Skin of body (tissue), 3 donors: ENCODE measurements at places on chromosomes 3 and 15.
A peak's percentile ranks its signal among the peaks of the same experiment; 100 is the strongest.

DNA sequence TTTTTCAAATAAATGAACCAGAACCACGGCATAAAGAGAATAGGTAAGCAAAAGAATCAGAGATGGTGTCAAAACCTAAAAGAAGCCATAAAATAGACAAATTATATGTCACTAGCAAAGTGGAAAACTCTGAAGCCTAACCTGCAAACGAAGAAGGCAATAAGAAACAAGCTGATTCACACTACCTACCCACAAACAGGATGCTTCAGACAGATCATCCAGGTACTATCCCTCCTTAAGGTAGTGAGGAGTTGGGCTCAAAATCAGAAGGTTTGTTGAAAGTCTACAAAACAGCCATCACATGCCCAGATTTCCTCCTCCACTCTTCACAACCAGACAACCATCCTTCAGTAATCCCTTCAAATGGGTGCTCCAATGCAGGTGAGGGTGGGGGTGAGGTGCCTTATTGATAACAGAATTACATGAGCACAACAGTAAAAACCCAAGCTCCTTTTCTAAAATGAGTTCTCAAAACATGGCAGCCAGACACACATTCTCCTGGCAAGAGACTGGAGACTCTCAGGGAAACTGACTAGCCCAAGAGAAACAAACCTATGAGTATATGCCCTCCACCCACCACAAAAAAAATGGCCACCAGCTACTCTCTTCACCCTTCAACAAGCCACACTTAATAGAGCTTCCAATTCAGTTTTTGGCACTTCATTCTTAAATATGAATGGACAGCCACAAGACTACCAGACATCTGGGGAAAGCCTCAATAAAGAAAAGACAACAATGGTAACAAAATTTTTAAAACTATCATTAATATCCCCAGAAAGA, 6.4 kb downstream of the KPNA1 start:
- no peak for DNase-seq

DNA sequence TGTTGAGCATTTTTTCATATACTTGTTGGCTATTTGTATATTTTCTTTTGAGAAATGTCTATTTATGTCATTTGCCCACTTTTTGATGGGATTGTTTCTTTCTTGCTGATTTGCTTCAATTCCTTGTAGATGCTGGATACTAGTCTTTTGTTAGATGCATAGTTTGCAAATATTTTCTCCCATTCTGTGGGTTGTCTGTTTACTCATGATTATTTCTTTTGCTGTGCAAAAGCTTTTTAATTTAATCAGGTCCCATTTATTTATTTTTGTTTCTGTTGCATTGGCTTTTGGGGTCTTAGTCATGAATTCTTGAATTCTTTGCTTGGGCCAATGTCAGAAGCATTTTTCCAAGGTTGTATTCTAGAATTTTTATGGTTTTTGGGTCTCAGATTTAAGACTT, 251.7 kb downstream of the WNT5A start:
- DNase-seq = no peak

DNA sequence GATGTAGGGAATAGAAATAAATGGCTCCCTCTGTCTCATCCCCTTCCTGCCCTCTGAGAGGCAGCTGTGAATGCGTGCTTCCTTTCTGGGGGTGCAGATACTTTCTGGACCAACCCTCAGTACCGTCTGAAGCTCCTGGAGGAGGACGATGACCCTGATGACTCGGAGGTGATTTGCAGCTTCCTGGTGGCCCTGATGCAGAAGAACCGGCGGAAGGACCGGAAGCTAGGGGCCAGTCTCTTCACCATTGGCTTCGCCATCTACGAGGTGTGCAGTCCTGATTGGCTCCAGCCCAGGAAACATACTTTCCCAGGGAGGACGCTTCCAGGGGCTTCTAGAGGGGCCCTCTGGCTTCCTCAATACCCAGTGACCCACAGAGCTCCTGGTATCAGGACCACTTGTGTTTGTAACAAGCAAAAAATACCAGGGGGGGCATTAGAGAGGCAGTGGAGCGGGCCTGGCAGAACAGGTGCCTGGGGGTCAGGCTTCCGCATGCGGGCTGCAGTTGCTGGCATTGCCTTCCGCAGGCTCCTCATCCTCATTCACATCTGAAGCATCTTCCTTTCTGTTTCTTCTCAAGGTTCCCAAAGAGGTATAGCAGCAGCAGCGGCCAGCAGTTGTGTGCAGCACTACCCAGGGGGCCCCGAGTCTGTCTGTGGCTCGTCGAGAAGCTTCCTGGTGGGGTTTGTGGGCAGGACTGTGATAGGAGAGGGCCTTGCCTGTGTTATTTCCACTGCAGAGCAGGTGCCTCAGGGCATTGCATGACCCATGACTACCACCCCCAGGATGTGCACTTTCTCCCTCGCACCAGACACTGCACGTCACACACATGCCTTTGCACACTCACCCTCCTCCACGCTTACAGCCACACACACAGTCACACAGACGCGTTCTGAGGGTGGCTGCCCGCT, 42.5 kb downstream of the CAPN3 start:
- DNase-seq = no peak

DNA sequence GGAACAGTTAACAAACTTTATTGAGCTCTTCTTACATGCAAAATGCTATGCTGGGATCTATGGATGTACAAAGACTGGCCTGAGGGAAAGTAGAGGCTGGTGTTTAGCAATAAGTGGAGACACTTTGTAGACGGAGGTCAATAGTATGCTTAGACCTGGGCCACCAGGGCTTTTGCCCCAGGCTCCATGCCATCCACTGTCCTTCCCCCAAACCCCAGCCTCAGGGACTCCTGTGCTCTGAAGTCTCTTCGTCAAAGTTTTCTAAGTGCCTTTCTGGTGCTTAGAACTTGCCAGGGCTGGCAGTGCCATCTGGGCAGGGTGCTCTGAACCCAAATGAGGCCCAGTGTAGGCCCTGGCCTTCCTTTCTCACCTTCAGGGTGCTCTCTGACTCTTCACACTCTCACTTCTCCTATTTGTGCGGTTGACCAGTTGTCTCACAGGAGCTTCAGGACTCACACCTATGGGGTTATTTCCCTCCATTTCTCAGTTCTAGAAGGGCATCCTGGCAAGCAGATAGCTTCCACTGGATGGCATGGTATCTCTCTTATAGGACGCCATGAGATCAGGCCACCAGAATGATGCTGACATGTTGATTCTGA, 21.8 kb upstream of the KCNAB1 start:
- no peak for DNase-seq

- DNase-seq = no peak
Observed at GRCh38 chr3:172148702-172149565, 109.6 kb downstream of the FNDC3B start.

- no peak for DNase-seq
Observed at GRCh38 chr3:157134620-157135191, 25.2 kb downstream of the CCNL1 start.

GRCh38 chr15:77738441-77739302, 106.0 kb upstream of the LINGO1 start:
- no peak for DNase-seq

GRCh38 chr3:58018892-58019742, 10.9 kb downstream of the FLNB start:
- DNase-seq = no peak

- no peak for DNase-seq
Observed at GRCh38 chr15:56824175-56824574, 90.9 kb upstream of the ZNF280D start.

GRCh38 chr15:93018574-93018973, 70.4 kb downstream of the RGMA start:
- no peak for DNase-seq

DNA sequence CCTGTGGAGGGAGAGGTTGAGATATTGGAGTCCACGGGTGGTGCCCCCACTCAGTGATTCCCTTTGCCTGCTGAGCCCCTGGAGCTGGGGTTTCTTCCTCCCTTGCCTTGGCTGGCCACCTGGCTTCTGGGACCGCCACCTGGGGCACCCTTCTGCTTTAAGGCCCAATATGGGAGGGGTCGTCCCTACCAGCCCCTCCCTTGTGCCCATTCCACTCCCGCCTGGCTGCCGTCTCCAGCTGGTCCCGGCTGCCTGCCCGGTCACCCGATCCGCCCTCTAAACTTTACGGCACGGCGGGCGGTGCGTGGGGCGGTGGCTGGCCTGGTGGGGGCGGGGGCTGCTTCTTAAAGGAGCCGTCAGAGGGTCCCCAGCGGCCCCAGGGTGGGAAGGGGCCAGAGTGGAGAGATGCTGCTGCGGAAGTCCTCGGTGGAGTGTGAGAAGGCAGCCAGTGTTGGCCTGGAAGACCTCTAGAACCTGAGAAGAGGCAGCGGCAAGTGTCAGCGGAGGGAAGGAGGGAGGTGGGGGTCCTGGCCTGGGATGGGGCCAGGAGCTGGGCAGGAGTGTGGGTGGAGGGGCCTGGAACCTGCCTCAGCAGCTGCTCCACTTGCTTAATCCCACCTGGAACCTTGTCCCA, 1.6 kb upstream of the SEMA3B start:
- no peak for DNase-seq

GRCh38 chr3:86451749-86452148, 539.2 kb downstream of the VGLL3 start:
- no peak for DNase-seq

GRCh38 chr15:39944726-39945125, 10.8 kb downstream of the EIF2AK4 start:
- DNase-seq = peak; percentile 45

DNA sequence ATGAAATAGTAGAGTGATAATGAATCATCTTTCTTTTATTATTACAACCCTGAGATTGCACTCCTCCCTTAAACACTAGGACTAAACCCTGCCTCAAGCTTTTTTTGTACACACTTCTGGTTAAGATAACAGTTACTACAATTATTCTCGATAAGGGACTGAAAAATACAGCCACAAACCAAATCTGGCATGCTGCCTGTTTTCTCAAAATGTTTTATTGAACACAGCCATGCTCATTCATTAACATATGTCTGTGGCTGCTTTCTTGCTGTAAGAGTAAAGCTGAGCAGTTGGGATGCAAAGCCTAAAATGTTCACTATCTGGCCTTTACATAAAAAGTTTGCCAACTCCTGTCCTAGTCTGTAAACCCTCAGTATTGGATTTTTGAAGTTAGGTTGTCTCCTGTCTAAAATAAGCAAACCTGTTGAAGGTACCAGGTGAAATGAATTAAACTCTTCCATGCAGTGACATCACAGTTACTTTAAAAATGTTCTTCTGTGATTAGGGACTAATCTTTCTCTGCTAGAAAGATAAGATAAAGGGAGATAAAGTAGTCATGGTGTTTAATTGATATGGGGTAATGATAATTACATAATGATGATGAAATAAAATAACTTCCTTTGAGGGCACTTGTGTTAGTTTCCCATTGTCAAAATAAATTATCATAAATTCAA, 218.2 kb downstream of the STXBP5L start:
- no peak for DNase-seq

DNA sequence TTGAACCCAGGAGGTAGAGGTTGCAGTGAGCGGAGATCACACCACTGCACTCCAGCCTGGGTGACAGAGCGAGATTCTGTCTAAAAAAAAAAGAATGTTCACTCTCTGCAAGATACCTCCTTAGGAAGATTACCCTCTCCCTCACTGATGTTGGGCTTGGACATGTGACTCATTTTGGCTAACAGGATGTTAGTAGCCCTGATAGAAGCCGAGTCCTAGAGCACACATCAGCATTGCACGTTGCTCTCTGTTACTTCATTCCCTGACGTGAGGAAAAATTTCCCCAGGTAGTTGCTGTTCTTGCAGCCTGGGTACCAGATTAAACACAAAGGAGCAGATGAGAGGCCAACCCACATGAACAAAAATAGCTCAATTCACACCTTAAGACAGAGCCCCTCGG, 78.1 kb upstream of the PRICKLE2 start:
- DNase-seq = no peak

DNA sequence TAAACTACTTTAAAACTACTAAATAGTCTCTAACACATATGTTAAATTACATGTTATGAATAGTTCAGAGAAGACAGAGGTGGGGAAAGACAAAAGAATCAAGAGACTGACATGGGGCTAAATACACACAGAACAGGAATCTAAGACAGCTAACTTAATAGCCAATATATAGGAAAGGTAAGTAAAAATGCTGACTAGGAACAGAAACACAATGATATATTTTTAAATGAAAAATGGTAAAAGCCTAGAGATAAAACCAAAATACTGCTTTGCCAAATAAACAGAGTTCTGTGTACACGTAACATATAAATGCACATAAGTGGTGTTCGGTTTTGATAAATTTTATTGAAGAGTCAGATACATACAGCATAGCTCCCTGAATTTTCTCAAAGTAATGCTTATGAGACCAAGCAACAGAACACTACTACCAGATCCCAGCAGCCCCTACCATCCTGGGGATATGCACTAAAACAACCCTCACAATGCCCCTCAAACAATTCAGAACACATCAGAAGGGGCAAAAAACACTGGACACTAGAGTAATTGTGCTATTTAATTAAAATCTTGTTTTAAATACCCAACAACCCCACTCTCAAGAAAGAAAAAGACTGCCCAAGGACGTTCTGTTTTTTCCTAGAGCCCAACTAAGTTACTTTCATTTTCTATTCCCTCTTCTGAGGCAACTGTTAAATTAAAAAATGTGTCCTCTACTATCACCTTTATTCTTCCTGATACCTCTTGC, 121.1 kb downstream of the ADAM10 start:
- DNase-seq = no peak

- DNase-seq = no peak
Observed at GRCh38 chr3:87855616-87856015, 203.2 kb downstream of the CGGBP1 start.

GRCh38 chr3:147189016-147189415, 217.3 kb downstream of the ZIC4 start:
- DNase-seq = no peak

- DNase-seq = no peak
Observed at GRCh38 chr3:31546162-31546561, 13.4 kb downstream of the STT3B start.

DNA sequence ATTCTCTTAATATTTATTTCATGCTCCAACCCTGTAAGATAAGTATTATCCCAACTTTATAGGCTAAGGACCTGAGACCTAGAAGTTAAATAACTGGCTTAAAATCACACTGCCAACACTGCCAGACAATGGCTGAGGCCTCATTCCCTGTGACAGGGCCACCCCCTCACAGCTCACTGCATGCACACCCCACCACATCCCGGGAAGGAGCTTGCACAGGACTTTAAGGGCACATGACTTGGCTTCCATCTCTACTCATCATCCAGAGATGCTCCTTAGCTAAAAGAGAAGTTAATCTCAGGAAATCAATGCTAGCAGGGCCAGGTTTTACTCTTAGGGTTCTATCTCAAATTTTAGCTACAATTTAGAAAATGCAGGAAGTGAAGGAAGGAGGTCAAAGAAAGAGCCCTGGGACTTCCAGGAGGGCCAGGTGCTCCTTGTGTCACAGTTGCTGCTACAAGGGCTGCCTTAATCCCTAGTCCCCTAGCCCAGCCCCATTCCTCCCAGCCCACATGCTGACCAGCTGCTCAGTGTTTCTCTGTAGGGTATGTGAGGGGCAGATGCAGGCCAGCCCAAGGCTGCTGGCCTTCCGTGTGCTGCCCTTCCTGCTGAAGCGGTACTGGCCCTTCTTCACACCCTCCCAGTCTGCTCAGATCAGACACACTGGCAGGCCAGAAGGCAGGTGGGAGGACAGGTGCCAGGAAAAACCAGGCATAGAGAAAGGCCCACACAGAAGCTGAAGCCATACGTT, 53.5 kb downstream of the WWTR1 start:
- DNase-seq = no peak

GRCh38 chr15:74892313-74892712, 2.5 kb downstream of the MPI start:
- DNase-seq = no peak
